ENCODE measurements at places on chromosomes 5 and 9. TPM values are rescaled to one million over a fixed set of nuclear protein-coding genes. Genes with fewer than 3 reads are reported as not detected.

Gene TSLP
- 0.43 TPM for total RNA-seq

Gene OBP2A
- not detected for total RNA-seq

Gene ZSWIM6
- total RNA-seq: 33.8 TPM

Gene RNF38
- 39.6 TPM for total RNA-seq

Gene LCN1
- total RNA-seq: not detected

Gene CCL27
- total RNA-seq: not detected

Gene SLC25A48
- total RNA-seq: not detected

- DNase-seq: no peak
These were observed 677 bp upstream of the TXNDC15 start for GRCh38 chr5:134873494-134873893.

- no peak for DNase-seq
These were observed 130.9 kb downstream of the DOCK2 start for GRCh38 chr5:169767938-169768337.

DNA sequence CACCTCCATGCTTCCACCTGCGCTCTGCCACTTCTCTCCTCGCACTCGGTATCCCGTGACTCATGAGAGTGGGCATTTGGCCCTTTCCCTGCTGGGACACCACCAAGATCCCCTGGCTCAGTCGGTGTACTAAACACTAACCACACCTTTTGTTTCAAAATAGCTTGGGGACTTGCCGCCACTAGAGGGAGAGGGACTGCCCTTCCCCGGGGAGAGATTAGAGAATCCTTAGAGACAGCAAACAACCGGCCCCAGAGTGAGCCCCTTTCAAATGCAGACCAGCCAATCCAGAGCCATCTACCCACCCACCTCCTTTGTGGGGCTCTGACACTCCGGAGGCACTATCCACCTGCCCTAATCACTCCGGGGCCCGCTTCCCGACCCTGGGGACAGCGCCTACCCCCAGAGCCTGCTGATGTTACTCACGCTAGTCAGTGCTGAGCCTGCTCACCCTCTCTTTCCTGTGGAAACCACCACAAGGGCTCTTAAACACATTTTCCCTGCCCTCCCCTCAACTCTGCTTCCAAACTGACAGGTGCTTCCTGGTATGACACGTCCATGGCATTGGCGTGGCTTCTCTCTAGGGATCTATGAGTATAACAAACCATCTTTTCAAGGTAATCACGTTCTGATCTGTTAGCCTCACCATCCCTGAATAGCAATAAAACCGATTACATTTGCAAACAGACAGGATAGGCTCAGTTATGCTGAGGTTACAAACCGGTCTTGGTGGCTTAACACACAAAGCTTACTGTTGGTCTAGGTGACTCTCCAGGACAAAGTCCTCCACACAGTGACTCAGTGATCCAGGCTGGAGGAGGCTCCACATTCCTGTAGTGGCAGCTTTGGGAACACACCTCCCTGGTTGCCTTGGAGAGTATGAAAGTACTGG is 180.1 kb upstream of the MVB12B start:
- DNase-seq: no peak

GRCh38 chr5:30581198-30581935 is 612.1 kb upstream of the CDH6 start:
- DNase-seq: peak; percentile 7

GRCh38 chr5:111942201-111942600 is 185.2 kb upstream of the NREP start:
- DNase-seq: no peak

DNA sequence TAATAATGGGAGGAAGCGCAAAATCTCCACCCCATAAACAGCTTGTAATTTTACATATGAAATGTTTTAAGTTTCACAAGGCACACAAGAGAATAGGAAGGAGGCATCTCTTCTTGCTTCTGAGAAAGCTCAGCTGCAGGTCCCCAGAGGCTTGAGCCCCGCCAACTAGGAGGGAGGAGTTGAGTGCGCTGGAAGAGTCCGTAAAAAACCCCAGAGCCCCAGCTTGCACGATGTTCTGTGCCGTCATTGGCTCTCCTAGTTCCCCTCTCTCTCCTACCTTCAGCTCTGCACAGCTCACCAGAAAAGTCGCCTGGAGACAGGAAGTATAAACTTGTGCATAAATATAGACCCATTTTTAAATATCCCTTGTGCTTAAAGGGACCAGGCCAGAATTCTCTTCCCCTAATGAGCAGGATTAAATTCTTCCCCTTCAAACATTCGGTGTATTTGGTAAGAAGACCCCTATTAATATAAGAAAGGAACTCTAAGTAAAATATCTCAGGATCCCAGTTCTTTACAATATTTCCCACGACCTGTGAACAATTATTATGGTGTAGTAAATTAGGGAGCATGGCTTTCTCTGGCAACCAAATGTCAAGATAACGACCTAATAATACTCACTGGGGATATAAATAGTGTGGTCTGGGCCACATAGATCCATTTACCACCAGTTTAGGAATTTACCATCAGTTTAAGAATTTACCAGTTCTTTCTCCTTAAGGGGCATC is 13.7 kb downstream of the GLRX start:
- no peak for DNase-seq

DNA sequence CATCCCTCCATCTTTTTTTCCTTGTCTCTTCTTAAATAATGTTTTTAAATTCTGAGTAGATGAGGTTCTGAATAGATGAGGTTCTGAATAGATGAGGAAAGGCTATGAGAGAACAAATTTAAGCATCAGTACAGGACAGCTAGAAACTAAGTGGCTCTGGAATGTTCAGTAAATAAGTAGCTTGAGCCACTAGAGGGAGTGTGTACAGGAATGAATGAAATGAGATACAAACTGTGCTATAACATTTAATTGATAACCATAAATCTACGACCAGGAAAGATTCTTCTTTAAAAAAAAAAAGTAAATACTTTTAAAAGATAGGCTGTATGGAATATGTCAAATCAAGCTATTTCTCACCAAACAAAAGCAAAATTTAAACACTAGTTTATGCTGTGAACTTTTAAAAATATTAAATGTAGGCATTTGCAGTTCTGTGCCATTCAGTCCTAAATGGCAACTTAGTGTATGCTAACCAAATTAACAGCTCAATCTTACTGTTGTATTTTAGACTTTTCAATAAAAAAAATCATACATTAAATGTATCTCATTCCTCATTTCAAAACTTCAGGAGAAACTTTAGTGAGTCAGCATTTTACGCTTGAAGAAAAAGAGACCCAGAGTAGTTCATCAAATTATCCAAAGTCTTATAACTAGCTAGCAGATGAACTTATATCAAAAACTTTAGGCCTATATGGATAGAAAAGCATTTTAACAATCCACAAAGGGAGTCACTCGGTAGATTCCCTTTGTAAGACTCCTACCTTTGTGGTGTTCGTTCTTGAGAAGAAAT is 70.4 kb upstream of the SNX2 start:
- peak; percentile 42 for DNase-seq

GRCh38 chr5:102856389-102856777 is 101.3 kb downstream of the PAM start:
- peak; percentile 54 for DNase-seq
